Colonic mucosa (tissue), 4 donors: ENCODE measurements at places on chromosomes 13 and 19.

GRCh38 chr19:13835791-13836723 lies 40.8 kb downstream of the ZSWIM4 start:
- DNase-seq = peak; percentile 29

GRCh38 chr13:111298214-111298975 lies 22.0 kb upstream of the TEX29 start:
- no peak for DNase-seq

DNA sequence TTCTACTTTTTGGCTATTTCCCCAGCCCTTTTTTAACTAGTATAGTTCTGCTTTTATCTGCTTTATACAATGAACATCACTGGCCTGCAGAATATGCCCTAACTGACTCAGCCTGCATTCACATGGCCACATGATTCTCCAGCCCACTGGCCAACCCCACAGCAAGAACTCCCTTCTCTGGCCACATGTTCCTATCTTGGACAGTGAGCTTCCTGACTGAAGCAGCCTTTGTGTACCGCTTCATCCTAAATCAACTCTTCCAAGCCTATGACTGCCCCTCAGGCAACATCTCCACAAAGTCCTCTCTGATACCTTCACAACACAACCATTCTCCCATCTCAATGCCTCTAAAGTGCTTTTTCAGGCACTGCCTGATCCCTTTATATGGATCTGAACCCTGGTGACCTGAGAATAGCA lies 214.1 kb downstream of the COL4A1 start:
- DNase-seq = no peak

DNA sequence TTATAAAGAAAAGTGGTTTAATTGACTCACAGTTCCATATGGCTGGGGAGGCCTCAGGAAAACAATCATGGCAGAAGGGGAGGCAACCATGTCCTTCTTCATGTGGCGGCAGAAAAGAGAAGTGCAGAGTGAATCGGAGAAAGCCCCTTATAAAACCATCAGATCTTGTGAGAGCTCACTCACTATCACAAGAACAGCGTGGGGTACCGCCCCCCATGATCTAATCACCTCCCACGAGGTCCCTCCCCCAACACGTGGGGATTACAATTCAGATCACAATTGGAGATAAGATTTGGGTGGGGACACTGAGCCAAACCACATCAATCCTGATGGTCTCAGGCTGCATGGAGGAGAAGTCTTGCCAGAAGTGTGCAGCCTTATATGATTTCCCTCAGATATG lies 26.0 kb downstream of the TM9SF2 start:
- no peak for DNase-seq

DNA sequence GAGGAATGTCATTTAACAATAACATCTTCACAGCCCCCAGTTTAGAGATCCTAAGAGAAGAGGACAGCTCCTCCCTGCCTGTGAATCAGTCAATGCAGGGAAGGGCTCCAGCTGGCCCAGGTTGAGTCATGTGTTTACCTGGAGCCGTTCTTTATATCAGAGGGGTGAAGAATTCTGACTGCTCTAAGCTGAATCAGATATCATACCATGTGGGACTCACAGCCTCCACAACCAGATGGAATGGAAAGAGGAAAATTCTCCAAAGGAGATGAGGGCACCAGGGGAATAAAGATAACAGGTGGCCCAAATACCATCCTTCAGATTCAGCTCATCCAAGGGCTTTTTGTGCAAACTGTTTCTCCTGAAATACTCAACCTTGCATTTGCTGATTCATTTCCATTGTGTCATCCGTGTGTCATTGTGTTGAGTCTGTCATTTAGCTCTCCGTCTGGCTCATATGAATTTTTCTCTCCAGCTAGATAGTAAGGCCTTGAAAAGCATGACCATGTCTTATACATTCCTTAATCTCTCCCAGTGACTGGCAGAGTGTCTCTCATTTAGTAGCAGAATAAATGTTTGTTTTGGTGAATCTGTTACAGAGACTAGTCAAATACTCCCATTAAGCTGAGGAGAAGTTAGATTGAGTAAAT lies 217.9 kb downstream of the RFC3 start:
- DNase-seq = no peak

DNA sequence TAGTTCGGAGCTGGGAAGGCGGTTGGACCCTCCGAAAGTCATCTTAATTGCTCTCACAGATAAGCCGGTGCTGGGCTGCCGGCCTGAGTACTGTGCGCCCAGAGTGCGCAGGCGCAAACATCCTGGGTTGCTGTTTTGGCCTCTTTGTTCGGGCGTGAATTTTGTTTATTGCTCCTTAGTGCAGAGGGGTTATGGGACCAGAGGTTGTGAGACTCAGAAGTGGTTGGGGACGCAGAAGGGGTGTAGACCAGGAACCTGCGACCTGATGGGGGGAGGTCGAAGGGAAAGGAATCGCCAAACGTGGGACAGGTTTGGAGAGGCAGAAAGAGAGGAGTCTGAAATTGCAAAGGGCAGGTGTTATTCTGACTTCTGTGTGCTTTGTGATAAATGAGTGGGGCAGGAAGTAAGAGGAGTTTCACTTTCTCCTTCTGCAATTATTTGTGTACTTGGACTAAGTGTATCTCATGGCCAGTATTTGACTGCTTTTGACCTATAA lies 607 bp upstream of the ZNF566 start:
- peak; percentile 85 for DNase-seq

DNA sequence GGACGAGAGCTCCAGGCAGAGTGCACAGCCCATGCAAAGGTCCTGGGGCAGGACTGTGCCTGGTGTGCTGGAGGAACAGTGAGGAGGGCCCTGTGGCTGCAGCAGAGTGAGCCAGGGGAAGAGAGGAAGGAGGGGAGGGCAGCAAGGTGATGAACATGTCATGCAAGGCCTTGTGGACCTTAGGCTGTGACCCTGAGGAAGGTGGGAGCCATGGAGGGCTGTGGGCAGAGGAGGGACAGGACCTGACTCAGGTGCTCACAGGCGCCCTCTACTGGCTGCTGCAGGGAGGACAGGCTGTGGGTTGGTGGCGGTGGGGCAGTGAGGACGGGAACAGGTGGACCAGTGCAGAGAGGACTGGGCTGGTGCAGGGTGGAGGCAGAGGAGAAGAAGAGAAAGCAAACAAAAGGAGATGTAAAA lies 170.3 kb downstream of the PTPRS start:
- peak; percentile 39 for DNase-seq

GRCh38 chr13:69793783-69794453 lies 313.7 kb upstream of the ATXN8OS start:
- DNase-seq = no peak

GRCh38 chr19:23972161-23972560 lies 57.5 kb downstream of the ZNF726 start:
- DNase-seq = no peak

DNA sequence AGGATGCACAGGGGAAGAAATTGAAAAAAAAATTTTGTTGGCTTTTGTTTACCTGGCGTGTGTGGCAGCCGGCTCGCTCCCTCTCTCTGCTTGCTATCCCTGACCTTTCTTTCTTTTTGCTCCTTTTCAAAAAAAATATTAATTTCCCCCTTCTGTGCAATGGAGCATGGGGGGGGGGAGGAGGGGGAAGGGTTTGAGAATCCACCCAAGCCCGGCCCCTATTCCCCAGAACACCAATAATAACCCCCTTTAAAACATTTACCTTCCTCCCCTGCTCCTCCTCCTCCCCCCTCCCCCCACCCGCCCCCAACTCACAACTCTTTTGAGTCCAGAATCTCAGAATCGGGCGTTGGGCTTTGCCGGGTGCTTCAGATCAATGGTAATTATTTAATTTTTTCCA lies 28.4 kb downstream of the NFIX start:
- no peak for DNase-seq

- DNase-seq = no peak
Observed at GRCh38 chr13:73228546-73228945, 169.7 kb downstream of the KLF5 start.

- DNase-seq = no peak
Observed at GRCh38 chr19:11288349-11288748, 7.6 kb upstream of the TSPAN16 start.

GRCh38 chr13:43546251-43546650 lies 240.5 kb downstream of the ENOX1 start:
- DNase-seq = no peak

DNA sequence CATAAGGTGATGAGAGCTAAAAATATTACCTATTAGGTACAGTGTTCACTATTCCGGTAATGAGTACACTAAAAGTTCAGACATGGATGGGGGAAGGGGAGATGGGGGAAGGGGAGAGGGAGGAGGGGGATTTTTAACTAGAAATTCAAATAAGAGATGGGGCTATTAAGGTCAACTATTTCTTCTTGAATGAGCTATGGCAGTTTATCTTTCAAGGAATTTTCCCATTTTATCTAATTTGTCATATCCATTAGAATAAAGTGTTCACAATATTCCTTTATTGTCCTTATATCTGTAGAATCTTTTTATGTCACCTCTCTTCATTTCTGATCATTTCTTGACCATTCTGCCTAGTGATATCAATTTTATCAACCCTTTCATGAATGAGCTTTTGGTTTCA lies 362.4 kb downstream of the SUCLA2 start:
- no peak for DNase-seq

DNA sequence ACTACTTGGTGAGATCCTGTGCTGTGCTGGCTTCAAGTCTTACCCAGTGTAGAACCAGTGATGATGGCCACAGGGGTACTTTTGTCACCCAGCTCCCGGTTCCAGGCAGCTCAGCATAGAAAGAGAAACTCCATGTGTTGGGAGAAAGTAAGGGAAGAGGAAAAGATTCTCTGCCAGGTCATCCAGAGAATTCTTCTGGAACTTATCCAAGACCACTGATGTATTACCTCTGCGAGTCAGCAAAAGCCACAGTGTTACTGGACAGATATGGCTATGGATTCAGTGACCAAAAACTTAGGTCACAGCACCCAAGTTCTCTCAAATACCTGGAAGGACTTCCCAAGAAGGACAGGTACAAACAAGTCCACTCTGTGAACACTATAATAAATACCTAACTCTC lies 399.5 kb upstream of the MIR17HG start:
- DNase-seq = no peak

DNA sequence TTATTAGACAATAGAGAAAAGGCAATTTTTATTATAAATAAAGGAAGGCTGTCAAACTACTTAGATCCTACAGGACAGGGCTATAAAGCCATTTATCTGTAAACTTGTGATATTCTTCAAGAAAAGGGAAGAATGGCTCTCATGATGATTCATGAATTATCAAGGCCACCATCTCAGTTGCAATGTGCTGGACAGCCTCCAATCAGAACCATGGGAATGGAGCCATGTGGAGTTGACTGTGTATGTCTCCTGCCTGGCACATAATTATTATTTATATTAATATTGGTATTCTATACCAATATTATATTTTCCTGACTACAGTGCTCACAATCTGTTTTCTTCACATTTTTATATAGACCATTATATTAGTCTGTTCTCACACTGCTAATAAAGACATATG lies 560.5 kb upstream of the MIR17HG start:
- no peak for DNase-seq

DNA sequence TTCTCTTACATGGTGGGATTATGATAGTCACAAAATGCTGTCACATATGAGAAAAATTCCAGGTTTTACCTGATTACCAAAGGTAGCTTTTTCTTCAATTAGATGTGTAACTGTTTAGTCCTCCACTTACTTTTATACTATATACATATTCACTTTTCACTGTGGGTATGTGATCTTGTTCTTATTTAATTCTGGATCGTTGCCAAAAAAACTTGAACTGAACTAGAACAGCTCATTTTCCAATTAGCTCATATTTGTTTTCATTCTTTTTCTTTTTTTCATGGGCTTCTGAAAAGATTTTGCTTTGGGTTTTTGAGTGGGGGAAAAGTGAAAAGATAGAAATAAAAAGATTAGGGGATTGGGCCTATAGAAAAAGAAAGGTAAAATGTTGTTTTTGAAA lies 291.9 kb downstream of the NDFIP2 start:
- no peak for DNase-seq

DNA sequence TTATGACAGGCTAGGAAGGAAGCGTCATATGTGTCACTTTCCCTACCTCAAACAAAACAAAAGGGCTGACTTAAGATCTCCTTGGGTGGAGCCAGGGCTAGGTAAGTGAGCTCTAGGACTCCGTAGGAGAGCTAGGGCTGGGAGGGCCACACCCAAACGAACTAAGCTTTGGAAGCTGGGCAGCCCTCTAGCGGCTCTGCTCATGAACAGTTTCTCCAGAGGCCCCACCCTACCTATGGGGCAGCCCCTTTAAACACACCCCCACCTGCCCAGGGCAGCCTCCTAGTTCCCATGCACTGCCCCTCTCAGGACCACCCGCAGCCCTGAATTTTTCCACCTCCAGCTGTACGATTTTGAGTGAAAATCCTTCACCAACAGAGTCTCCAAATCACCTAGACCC lies 3.5 kb downstream of the PEG3 start:
- no peak for DNase-seq

DNA sequence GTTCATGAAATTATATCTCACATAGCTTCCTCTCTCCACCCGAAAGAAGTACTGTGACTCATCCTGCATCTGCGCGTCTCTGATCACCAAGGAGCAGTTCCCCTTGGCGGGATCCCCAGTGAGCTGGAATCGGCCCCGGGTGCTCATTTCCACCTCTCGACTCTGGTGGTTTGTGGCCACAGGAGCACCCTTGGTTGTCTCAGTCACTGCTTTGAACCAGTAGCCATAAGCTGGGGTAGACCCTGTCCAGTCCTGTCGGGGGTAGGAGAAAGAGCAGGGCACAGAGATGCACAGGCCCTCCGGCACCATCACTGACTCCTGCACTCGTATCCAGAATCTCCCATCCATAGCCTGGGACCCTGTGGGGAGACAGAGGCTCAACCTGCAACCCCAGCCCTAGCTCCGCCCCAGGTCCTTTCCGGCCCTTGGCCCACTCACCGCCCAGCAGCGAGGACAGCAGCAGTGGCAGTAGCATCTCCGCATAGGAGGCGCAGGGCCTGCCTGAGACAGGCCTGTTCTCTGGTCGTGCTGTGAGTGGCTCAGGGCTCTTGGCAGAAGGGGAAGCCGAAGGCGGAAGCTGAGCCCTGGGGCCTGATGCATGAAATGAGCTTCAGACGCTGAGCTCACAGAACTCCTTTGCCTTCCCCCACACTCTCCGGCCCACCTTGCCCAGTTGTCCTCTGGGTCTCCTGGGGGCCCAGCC lies at the start of gene SIGLEC10:
SIGLEC10 (minus strand) TSS at position 536 of the 703 bp plus-strand sequence; CDS start at position 475, 61 bp downstream.
- no peak for DNase-seq

DNA sequence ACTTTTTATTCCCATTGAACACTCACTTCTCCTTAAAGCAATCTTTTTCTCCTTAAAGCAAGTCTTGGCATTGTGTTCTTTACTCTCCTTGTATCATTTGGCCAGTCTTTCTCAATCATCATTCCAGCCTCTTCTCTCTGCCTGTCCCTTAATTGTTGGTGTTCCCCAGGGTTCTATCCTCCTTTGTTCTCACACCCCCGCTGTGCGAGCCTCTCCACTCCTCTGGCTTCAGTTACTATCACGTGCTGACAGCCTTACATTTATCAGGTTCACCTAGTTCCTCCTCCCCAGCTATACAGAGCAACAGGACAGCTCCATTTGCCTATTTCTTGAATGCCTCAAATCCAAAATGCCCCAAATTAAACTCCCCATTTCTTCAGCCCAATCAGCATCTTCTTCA lies 24.6 kb downstream of the CYSLTR2 start:
- no peak for DNase-seq

- DNase-seq = no peak
Observed at GRCh38 chr13:51767100-51767499, 36.9 kb downstream of the DHRS12 start.

GRCh38 chr19:30378701-30379100 lies 6.5 kb downstream of the ZNF536 start:
- DNase-seq = no peak

GRCh38 chr19:35117116-35117515 lies 1.5 kb downstream of the FXYD3 start:
- no peak for DNase-seq
